ENCODE measurements at places on chromosomes 7 and 10.
A peak's percentile ranks its signal among the peaks of the same experiment; 100 is the strongest.

- peak; percentile 43 for DNase-seq
These were observed 75.6 kb upstream of the LYZL2 start for GRCh38 chr10:30705101-30705624.

GRCh38 chr7:2863461-2864066, 19.5 kb upstream of the GNA12 start:
- DNase-seq = peak; percentile 80

DNA sequence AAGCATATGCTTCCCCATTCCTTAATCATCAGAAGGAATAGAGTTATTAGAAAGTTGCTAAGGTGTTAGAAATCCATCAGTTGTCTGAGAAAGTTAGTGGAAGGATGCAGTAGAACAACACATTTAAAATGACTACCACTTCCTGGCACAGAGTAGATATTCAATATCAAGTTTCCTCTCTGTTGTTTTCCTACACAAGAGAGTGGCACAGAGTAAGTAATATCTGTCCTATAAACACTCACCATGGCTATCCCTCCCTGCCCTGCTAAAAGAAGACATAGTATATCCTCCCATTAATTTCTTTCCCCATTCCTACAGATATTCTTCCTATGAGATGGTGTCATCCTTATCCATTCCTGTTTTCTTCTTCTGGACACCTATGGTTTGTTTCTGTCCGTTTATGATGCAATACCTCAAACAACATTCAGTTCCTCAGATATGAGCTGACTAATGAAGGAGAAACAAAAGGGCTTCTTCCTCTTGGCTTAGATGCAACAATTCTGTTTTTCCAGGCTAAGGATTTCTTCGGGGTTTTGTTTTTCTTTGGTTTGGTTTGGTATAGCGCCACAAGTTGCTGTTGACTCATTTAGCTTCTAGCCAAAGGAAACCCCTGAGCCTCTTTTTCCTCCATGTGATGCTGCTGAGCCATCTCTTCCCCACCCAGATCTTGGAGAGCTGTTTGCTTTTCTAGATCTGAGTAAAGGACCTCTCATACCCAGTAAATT, 32.9 kb upstream of the BPGM start:
- DNase-seq = no peak

DNA sequence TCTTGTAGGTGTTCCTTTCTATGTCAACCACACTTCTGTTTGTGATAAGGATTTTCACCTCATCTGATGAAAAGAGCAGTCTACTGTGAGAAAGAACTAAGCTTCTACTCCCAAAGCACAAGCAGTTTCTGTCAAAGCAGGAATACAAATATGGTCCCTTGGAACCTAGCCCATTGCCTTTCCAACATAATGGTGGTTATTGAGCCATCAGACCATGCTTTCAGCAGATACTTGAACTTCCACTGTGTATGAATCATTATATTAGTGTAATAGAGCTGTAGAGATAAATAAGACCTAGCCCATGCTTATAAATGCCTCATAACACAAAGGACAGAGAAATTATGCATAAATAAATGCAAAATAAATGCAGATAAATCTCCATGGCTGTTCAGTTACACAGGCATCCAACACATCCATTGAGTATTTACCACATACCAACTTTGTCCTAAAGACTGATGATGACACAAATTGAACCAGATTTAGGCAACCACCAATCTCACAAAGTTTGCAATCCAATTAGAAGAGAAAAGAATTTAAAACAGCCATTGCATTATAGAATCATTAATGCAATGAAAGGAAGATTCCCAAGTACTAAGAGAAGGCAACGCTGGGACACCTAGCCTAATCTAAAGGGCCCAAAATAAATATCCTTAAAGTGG, 729.4 kb upstream of the C7orf33 start:
- DNase-seq = no peak

DNA sequence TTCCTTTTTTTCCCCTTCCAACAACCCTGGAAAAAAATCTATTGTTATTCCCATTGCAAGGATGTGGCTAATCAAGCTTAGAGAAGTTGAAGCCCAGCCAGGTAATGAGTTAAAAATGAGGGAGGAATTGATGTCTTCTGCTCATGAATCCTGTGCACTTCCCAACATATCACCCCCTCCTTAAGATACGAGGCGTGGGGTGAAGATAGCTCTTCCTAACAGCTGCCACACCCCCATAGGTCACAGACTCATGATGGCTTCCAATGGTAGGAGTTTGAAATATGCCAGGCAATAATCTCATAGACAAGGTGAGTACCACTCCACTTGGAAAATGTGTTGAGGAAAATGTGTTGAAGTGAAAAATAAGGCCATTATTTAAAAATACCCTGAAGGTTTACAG, 71.3 kb upstream of the HECW1 start:
- no peak for DNase-seq

DNA sequence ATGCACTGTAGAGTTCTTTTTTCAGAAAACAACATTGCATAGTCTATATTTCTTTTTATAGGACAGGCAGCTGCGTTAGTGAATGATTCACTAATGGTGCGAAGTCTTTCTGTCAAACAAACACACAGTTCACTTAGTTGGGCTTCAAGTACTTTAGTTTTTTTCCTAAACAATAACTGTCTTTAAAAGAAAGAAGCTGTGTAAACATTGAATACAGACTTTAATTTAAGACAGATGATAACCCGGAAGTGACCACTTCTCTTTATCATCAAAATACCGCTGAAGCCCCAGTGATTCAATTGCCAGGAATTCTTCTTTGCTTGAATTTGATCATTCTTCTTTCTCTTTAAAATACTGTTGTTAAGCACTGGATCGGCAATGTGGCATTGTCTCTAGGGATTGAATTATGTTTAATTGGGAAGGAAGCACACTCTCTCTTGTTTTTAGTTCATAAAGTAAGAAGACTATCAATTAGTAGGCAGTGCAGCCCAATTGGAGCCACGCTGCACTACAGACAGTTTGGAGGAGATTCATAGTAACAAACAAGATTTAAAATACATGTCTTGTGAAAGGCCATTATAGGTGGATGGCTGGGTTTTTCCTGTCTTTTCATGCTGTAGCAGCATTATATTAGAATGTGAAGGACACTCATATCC, 30.4 kb downstream of the CNTNAP2 start:
- no peak for DNase-seq

DNA sequence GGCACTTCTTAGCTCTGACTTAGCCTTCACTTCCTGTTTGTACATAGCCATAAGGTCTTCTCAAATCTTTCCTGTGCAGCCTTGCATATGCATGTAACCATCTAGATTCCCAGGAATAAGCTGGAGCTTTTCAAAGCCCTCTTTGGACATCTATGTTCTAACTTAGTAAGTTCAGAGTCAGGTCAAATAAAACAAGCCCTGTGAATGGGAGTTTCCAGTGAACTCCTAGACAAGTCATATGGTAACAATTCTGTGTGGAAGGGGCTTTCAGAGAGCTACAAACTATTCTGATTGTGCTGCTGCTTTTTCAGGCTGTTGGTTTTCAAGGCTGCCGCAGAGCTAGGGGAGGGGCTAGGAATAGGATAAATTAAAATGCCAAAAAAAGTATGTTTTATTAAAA, 208.4 kb upstream of the AKR1E2 start:
- no peak for DNase-seq

GRCh38 chr7:33680682-33681081, 224.7 kb upstream of the BMPER start:
- DNase-seq = no peak

DNA sequence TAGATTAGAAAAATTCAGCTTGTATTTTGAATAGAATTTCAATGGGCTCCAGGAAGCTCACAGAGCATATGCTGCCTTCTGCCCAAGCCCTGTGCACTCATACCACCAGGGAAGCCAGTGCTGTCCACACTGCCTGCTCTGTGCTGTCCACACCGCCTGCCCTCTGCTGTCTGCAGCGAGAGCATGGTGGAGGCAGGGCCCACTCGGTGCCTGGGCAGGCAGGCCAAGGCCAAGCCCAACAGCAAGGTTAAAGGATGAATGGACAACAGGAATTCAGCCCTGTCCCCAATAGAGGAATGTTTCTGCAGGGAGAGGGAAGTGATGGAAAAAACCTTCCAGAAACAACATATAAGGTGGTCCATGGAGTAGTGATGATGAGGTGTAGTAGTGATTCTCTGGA, 146.8 kb downstream of the GFRA1 start:
- DNase-seq = no peak

DNA sequence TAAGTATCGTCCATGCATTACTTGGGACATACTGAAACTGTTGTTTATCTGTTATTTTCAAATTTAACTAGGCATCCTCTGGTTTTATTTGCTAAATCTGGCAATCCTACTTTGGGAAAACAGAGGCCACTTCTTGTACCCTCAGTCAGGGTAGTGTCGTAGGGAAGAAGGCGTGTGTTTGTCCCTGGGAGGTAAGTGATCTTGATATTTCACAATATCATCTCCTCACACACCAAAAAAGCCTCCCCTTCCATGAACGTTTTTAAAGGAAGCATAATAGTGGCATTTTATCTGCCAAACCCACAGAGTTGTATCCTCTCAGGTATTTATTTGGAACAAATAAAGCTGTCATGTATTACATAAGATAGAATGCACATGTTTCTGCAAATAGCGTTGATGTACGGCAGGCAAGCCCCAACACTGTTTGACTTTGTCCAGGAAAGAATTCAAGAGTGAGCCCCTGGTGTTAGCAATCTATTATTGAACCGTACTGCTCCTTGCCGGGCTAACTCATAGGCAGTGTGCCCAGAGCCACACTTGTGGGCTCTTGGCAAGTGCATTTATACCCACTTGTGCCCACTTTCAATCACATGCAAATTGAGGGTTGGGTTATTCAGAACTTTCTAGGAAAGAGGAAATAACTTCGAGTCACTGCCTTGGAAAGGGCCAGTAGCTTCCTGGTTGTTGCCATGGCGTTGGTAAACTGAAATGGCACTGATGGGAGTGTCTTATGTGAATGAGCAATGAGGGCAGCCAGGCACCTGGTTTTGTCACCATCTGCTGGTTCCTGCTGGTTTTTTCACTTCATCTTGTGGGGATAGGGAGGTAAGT, 266.0 kb downstream of the USP6NL start:
- DNase-seq = peak; percentile 13

GRCh38 chr7:75537731-75538130, 45.6 kb downstream of the SPDYE5 start:
- DNase-seq = no peak

DNA sequence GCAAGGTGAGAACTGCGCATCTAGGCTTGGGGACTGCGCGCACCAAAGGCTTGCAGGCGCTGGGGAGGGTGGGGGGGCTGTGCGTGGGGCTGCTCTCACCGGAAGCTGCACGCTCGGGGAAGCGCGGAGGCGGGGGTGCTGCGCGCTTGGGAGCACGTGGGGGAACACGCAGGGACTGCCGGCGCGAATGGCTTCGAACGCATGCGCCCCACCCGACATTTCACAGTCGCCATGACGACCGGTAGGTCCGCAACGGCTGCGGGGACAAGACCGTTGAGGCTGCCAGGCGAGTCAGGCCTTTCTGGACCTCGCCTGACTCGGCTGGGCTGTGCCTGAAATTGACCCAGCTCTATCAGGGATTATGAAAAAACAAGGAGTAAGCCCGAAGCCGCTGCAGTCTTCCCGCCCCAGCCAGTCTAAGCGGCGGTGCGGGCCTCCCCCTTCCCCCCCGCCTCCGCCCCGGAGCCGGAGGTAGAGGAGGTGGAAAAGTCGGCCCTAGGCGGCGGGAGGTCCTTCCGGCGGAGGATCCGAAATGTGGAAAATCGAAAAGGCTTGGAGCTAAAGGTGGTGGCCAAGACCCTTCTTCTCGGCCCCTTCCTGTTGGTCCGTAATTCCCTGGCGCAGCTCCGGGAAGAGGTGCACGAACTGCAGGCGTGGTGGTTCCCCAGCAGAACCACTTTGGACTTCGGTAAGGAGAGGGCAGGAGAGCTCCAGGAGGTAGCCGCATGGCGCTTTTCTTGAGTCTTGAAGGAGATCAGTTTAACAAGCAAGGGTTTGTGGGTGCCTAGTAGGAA, 34.9 kb upstream of the STEAP1 start:
- no peak for DNase-seq

- DNase-seq = peak; percentile 10
These were observed 28.4 kb downstream of the COA1 start for GRCh38 chr7:43700646-43701499.

DNA sequence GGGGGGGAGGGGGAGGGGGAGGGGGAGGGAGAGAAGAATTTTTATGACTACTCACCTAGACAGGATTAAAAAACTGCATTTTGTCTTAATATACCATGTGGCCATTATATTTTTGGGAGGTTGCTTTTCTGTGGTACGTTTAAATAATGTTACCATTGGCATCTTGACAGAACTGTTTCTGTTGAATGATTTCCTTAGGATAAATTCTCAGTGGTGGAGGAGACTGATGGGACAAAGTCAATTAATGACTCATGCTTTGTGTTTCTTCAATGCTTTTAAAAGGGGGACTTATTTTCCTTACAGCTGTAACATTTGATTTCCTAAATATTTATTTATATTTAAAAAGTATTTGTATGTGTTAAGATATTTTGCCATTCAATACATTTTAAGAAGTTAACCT, 13.7 kb downstream of the AGR2 start:
- DNase-seq = no peak

GRCh38 chr10:51063659-51064535, 10.4 kb upstream of the PRKG1 start:
- no peak for DNase-seq

DNA sequence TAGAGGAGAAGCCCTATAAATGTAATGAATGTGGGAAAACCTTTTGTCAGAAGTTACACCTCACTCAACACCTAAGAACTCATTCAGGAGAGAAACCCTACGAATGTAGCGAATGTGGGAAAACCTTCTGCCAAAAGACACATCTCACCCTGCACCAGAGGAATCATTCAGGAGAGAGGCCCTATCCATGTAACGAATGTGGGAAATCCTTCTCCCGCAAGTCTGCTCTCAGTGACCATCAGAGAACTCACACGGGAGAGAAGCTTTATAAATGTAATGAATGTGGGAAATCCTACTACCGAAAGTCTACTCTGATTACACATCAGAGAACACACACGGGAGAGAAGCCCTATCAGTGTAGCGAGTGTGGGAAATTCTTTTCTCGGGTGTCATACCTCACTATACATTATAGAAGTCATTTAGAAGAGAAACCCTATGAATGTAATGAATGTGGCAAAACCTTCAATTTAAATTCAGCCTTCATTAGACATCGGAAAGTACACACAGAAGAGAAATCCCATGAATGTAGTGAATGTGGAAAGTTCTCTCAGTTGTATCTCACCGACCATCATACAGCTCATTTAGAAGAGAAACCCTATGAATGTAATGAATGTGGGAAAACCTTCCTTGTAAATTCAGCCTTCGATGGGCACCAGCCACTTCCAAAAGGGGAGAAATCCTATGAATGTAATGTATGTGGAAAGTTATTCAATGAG, 18.9 kb downstream of the RBAK start:
- DNase-seq = no peak

All from CD4-positive, alpha-beta T cell treated with Interleukin-2 at 100 ng/mL for 4 hours (primary cell).